ENCODE measurements at places on chromosomes 16 and 17. TPM values are rescaled to one million over a fixed set of nuclear protein-coding genes. Genes with fewer than 3 reads are reported as not detected.
A peak's percentile ranks its signal among the peaks of the same experiment; 100 is the strongest.

GRCh38 chr17:32894245-32894644 lies 17.3 kb upstream of the MYO1D start:
- H3K27me3 ChIP-seq = peaks cover 14% of the 10 kb centered on the region
- H3K36me3 ChIP-seq = no peaks in the 10 kb centered on the region
- DNase-seq = no peak
- no peaks in the 10 kb centered on the region for H3K4me1 ChIP-seq
- no peak overlapping the region for H3K4me3 ChIP-seq

GRCh38 chr17:62681939-62682381 lies 54.5 kb downstream of the MRC2 start:
- no peaks in the 10 kb centered on the region for H3K36me3 ChIP-seq
- DNase-seq = no peak
- no peaks in the 10 kb centered on the region for H3K4me1 ChIP-seq
- no peaks in the 10 kb centered on the region for H3K27me3 ChIP-seq
- no peak overlapping the region for H3K4me3 ChIP-seq
- H3K27ac ChIP-seq = no peak overlapping the region

DNA sequence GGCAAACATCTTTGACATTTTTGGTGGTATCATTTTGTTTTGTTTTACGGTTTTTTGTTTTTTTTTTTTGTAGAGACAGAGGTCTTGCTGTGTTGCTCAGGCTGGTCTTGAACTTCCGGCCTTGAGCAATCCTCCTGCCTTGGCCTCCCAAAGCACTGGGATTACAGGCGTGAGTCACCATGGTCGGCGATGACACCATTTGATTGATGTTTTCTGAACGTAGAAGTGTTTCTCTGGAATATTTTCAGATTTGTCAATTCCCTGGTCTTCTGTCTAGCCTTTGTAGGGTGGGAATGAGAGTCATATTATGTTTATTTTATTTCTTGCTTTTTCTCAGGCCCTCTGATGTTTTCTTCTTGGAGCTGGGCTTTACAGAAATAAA lies 32.2 kb upstream of the BRD7 start:
- no peaks in the 10 kb centered on the region for H3K36me3 ChIP-seq
- peaks cover 6% of the 10 kb centered on the region for H3K4me1 ChIP-seq
- no peak overlapping the region for H3K4me3 ChIP-seq

PIK3R6 gene
- 0.91 TPM for total RNA-seq

CES3 gene
- 0.61 TPM for total RNA-seq

DNA sequence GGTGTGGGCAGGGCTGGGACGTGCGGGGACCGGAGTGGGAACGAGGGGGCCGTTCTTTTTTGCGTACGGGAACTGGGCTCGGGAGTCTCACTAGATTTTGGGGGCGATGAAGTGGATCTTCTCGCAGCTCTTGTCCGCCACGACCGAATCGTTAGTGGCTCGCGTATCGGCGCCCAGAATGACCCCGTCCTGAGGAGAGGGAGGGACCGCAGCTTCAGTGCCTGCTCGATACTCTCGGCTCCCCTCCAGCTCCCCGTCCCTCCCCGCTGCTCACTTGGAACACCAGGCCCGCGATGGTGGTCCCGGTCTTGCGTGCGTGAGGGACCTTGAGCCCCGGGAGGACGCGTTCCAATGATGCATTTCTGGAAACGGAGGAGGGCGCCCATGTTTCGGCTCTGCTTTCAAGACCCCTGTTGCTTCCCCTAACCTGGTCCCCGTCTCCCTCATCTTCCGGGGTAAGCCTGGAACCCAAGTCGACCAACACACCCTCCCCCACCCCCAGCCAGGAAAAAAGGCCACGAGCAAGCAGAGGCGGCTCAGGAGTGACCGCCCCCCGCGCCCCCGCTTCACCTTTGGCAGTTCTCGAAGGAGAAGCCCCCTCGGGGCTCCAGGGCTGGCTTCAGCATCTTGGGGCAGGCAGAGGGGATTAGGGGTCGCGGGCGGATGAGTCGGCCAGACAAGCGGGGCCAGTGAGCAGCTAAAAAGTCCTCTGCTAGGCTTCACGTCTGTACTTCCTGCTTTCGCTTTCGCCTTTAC lies at the start of gene PSMB10:
TSS of gene PSMB10 (minus strand) at position 727 of the 756 bp plus-strand sequence. CDS start at position 626, 101 bp downstream.
- peak within 1 kb of the TSS; percentile 99 for H3K4me3 ChIP-seq
- peak; percentile 68 for DNase-seq
- H3K36me3 ChIP-seq = peaks cover 48% of the 10 kb centered on the region
- no peaks in the 10 kb centered on the region for H3K27me3 ChIP-seq
- H3K4me1 ChIP-seq = peaks cover 31% of the 10 kb centered on the region

GRIN2A gene
- total RNA-seq = 1.5 TPM

- H3K36me3 ChIP-seq = no peaks in the 10 kb centered on the region
- H3K4me1 ChIP-seq = no peaks in the 10 kb centered on the region
- no peak overlapping the region for H3K4me3 ChIP-seq
- peaks cover 18% of the 10 kb centered on the region for H3K27me3 ChIP-seq
Measured at GRCh38 chr17:74951680-74952421, 16.2 kb downstream of the OTOP3 start.

- no peak overlapping the region for H3K4me3 ChIP-seq
- no peak overlapping the region for H3K27ac ChIP-seq
- H3K27me3 ChIP-seq = peaks cover 17% of the 10 kb centered on the region
- no peaks in the 10 kb centered on the region for H3K36me3 ChIP-seq
Measured at GRCh38 chr16:75789237-75789636, 62.9 kb upstream of the CPHXL start.

VPS9D1 gene
- total RNA-seq = 7.4 TPM

GRCh38 chr16:694863-695354 lies 4.7 kb upstream of the WDR24 start:
- peaks cover 4% of the 10 kb centered on the region for H3K36me3 ChIP-seq
- H3K4me3 ChIP-seq = peak overlapping the region; percentile 7
- no peak for DNase-seq
- H3K4me1 ChIP-seq = peaks cover 26% of the 10 kb centered on the region
- no peak overlapping the region for H3K27ac ChIP-seq

IQCK gene
- total RNA-seq = 3.8 TPM

DNA sequence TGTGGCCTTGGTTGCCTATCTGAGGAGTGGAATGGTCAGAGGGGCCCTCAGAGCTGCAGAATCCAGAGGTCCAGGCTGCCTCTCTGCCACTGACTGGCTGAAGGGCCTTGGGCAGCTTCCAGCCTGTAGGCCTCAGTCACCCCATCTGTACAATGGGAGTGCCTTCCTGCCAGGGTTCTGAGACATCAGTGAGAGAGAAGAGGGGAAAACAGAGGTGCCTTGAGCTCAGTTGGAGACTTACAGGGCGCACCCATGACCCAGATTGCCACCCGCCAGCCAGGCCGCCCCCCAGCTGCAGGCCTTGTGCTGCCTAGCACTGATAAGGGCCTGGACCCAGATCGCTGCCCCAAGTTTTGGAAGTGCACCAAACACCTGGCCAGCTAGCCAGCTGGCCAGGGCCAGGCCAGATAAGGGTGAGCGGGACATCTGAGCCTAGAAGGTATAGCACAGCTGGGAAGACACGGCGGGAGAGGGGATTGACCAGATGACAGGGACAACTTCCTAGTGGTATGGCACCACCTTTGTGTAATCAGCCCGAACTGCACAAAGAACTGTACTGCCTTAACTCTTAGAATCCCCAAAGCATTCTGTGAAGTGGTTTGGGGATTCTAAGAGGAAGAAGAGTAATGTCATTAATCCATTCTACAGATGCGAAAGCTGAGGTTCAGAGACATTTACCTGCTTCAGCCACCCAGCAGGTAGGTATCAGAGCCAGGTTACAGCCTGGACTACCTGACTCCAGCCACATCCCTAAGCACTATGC lies 1.4 kb downstream of the SLC4A1 start:
- no peak for DNase-seq
- no peaks in the 10 kb centered on the region for H3K4me1 ChIP-seq
- H3K27me3 ChIP-seq = no peaks in the 10 kb centered on the region
- no peaks in the 10 kb centered on the region for H3K36me3 ChIP-seq
- H3K4me3 ChIP-seq = no peak overlapping the region
- no peak overlapping the region for H3K27ac ChIP-seq

GUCY2D gene
- total RNA-seq = not detected

All from activated B cell treated with CpG ODN at 0.5 μM for 24 hours (primary cell).